Muscle of arm (tissue), 14 donors: ENCODE measurements at places on chromosomes 11 and 22. TPM values are rescaled to one million over a fixed set of nuclear protein-coding genes. Genes with fewer than 3 reads are reported as not detected.

NUP50 gene
- polyA plus RNA-seq = 28.7 TPM

CLCF1 gene
- 2.2 TPM for polyA plus RNA-seq

CHRM1 gene
- not detected for polyA plus RNA-seq

CRYAB gene
- 710 TPM for polyA plus RNA-seq

POU2AF1 gene
- not detected for polyA plus RNA-seq

DGAT2 gene
- polyA plus RNA-seq = 3.5 TPM

GLYATL1B gene
- polyA plus RNA-seq = not detected

IGF2 gene
- polyA plus RNA-seq = 3,959 TPM

PRR33 gene
- polyA plus RNA-seq = 5.2 TPM

TRPT1 gene
- 66.0 TPM for polyA plus RNA-seq

DEPDC7 gene
- polyA plus RNA-seq = 21.4 TPM

ARL14EP gene
- 31.1 TPM for polyA plus RNA-seq

RGL4 gene
- 1.0 TPM for polyA plus RNA-seq

BAIAP2L2 gene
- polyA plus RNA-seq = 1.3 TPM

KRTAP5-10 gene
- not detected for polyA plus RNA-seq

SLC43A1 gene
- polyA plus RNA-seq = 15.1 TPM
